ENCODE measurements at places on chromosomes 11 and 22.
A peak's percentile ranks its signal among the peaks of the same experiment; 100 is the strongest.

GRCh38 chr11:111735262-111736116, 30.7 kb downstream of the PPP2R1B start:
- peak; percentile 98 for DNase-seq

- no peak for DNase-seq
Observed at GRCh38 chr11:8640267-8640906, 42.1 kb downstream of the TRIM66 start.

DNA sequence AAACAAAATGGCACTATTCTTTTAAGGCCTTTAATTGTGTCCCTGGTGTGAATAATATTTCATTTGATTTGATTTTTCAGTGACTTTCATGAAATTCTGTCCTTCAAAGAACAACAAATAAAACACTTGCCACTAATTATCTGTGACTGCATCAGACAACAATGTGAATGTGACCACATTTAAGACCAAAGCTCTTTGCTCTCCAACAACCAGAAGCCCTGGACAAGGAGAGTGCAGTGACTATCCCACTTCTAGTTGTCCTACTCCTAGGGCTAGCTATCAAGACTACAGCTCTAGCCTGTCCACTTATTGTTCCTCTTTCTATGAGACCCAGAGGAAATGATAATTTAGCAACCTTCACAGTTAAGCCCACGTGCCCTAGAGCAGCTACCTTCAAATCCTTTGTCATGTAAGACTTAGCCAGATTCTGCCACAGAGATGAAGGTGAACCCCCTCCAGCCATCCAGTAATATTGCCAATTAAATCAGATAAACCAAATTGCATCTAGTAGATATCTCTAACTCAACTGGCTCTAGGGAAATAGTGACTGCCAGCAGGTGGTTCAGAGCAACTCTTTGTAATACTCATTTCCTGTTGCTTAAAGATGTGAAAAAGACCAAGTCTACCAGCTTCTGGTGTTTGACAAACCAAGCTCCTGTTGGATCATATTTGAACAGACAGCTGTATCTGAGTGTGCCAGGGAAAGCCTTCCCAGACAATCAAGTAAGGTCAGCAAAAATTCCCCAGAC, 142.6 kb upstream of the BLID start:
- no peak for DNase-seq

DNA sequence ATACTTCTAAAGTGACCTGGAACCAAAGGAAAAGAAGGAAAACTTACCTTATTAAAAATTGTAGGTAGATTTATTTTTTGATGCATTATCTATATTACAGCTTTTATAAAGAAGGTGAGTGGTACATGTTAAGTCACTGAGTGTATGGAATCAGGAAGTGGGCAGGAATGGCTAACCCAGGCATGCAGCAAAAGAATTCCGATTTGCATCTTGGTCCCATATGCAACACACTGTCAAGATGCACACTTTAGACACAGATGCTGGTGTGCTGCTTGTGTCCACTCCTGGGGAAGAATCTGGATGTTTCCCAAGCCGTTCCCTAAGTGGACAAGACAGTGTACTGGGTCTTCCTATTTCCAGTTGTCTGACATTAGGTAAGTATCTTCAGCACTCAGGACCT, 99.9 kb upstream of the SORL1-AS1 start:
- no peak for DNase-seq

GRCh38 chr11:2954263-2954662, 25.0 kb upstream of the PHLDA2 start:
- DNase-seq = no peak

- DNase-seq = no peak
Observed at GRCh38 chr22:32603651-32604540, 129.3 kb downstream of the FBXO7 start.

- no peak for DNase-seq
Observed at GRCh38 chr11:26931248-26931631, 62.7 kb upstream of the FIBIN start.

- peak; percentile 67 for DNase-seq
Observed at GRCh38 chr11:59216641-59217564, 4.2 kb upstream of the MPEG1 start.

- DNase-seq = no peak
Observed at GRCh38 chr22:42787357-42787736, 66.7 kb upstream of the A4GALT start.

All from PC-9 (cell line).